ENCODE measurements at places on chromosomes 1 and 21.

- DNase-seq = no peak
Measured at GRCh38 chr1:233655301-233655740, 41.4 kb downstream of the KCNK1 start.

GRCh38 chr21:42171091-42172053 is 47.6 kb upstream of the ABCG1 start:
- no peak for DNase-seq

- DNase-seq = no peak
Measured at GRCh38 chr1:74937176-74937575, 197.0 kb upstream of the LHX8 start.

DNA sequence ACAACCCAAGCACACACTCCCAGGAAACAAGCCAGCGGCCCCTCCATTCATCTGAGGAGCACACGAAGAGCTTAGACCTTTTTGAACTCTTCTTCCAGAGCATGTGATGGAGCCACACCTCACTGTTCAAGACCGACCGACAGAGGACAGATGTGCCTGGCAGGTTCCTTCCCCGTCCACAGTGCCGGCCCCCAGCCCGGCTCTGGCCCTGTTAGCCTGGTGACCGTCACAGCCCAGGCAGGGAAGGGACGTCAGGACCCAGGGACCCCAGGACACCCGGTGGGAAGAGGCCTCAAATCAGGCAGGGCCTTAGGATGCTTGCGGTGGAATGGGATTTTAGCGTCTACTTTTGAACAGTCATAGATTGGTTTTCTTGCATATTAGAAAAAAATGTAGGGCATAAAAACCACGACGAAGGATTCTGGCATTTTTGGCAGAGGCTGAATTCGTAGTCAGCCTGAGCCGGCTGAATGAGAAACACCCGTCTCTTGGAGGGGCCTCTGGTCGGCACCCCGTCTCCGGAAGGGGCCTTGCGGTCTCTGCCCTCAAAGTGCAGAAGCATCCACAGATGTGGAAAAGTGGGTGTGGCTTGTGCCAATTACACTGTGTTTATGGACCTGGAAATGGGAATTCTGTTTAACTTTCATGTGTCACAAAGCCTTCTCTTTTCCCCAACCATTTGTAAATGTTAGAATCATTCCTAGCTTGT is 79.3 kb downstream of the SIK1 start:
- no peak for DNase-seq

DNA sequence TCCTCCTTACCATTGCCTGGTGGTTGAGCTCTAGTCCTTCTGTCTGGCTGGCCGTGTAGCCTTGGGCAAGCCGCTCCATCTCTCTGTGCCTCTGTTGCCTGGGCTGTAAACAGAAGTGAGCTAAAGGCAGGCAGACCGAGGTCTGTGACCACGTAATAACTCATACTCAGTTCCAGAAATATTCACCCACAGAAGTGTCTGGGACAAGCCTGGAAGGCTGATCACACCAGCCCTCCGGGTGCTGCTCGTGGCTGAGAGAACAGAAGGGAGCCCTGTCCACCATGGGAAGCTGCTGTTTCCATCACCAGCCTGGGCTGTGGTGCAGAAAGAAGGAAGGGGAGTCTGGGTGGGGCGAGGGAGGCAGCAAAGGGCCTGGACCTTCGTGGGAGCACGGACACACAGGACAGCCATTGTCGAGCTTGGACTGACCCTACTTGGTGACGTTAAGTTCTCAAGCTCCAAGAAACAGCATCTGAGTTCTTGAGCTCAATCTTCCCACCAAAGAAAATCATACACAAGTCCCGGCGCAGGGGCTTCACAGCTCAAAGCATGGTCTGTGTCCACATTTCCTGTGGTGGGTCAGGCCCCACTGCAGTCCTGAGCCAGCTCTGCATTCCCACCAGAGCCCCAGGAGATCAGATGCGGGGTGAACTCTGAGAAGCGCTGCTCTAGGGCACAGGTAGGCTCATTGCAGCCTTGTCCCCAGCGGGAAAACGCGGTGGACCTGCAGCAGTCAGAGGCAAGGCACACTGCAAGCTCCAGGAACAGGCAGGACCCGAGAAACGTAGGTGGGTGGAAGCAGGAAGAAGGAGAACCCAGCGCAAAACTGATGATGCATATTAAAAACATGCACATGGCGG is 61.8 kb downstream of the RUNX3 start:
- DNase-seq = no peak

DNA sequence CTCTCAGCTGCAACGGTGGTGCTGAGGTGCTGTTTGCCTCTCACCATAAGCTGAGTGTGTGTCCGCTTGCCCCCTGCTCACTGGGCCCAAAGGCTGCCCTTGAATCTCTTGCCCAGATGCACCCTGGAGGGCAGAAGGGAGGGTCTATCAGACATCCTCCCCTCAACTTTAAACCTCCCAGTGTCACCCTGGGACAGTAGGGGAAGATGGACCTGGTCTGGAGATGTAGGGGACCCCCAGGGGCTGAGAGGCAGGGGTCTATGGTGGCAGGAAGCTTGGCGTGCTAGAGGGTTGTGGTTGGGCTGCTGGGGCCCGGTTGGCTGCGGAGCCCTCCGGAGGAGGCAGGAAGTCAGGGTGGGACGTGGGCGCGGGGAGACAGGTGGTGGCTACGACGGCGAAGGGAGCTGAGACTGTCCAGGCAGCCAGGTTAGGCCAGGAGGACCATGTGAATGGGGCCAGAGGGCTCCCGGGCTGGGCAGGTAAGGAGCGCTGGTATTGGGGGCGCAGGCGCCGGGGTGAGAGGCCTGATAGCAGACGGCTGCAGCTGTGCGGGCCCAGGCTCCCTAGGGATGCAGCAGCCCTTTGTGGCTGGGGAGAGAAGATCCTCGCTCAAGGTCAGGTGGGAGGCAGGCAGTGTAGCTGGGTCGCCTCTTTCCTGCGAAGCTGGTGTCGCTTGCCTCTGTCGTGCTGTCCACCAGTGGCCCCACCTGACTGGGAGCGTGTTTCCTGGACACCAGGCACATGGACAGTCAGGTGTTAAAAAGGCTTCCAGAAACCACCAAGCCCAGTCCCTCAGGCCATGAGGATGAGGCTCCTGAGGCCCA is at the start of gene LCK:
Gene LCK (plus strand): TSS at position 373 of the 824 bp plus-strand sequence. CDS start 23,065 bp downstream, outside the sequence.
- no peak for DNase-seq

- no peak for DNase-seq
Measured at GRCh38 chr1:35931446-35932157, 697 bp downstream of the AGO3 start.

DNA sequence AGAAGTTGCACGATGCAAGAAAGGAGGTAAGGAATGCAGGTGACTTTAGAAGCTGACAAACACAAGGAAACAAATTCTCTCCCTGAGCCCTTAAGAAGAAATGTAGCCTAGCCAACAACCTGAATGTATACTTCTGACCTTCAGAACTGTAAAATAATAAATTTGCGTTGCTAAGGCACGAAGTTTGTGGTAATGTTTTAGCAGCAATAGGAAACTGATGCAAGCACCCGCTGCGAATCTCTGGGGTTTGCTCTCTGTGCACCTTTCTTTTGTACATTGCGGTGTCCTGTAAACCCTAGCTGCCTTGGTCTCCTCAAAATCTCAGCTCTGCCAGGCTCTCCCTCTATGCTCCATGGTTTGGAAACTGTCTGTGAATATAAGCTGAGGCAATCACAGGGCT is 15.1 kb downstream of the CD53 start:
- no peak for DNase-seq

Data from GM04503 (cell line).